NCI-H69 (cell line): ENCODE measurements at places on chromosomes 3 and 15.
A peak's percentile ranks its signal among the peaks of the same experiment; 100 is the strongest.

- DNase-seq, result no peak
These were observed 256.7 kb upstream of the KCNH8 start for GRCh38 chr3:18891641-18892040.

DNA sequence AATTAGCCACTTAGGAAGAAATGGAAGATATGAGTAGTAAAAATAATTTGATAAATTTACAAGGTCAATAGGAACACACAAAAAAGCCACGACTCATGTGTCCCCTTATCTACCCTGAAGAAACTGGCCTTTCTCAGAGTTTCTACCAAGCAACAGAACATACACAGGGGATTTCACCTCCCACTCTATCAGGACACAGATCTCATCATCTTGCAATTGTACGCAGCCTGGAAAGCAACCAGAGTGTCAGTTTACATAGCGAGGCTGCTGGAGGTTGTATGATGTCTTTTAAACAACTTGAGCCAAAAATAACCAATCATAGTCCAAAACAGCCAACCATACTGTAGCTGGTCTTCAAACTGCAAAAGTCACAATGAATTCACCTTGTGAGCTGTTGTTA, 19.7 kb upstream of the LMOD3 start:
- no peak for DNase-seq

DNA sequence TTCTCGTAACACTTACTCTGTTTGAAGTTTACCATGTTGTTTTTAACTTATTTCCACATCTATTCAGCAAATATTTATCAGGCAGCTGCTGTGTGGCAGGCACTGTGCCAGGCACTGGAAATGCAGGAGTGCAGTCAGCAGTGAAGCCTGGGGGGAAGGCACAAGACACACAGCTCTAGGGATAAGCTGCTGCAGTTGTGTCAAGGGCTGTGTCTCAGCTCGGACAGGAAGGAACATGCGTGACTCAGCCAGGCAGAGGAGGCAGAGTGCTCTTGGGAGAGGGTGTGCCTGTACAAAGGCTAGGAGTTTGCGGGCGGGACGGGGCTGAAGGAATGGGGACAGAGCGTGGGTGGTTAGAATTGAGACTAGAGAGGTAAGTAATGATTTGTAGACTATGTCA, 24.7 kb downstream of the LYSMD4 start:
- no peak for DNase-seq

DNA sequence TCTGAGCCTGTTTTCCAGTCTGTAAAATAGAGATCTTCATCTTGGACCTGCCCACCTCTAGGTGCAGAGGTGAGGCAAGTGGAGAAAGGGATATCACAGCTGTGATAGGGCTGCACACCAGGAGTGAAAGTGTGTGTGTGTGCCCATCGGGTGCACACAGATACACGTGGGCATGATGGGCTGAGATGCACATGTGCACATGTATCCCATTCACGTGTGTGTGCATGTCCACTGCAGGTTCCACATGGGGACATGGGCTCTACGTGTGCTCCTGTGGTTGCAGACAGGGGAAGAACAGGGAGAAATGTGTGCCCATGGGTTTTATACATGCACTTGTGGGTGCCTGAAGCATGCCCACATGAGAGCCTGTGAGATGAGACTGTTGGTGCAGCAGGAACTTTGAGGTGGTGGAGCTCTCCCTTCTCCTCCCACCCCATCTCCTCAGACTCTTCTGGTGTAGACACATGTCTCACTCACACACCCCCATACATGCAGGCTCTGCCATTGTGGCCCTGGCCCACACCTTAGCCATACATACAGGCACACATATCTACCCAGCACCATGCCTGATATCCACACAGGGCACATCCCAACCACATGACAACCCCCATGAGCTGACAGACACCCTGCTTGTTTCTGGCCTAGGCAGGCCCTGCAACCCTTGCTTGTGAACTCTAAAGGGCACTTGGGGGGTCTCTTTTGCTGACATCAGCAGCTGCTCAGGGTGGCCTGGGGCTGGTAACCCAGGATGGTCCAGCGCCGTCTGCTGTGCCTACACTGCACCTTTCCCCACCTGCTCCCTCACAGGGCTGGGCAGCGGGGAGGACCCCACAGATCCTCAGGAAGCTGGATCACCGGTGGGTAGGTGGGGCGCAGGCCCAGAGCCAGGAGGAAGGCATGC, 57.7 kb upstream of the TMEM115 start:
- no peak for DNase-seq

DNA sequence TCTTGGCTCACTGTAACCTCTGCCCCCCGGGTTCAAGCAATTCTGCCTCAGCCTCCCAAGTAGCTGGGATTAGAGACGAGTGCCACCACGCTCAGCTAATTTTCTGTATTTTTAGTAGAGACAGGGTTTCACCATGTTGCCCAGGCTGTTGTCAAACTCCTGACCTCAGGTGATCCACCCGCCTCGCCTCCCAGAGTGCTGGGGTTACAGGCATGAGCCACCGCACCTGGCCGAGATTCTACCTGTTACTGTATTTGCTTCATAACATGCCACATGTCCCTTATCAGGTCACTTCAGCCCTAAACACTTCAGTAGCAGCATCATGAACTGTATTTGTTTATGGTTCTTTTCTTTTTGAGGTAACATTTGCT, 7.5 kb upstream of the LCTL start:
- DNase-seq, result no peak

- DNase-seq, result no peak
These were observed 39.8 kb upstream of the MDFIC2 start for GRCh38 chr3:70352215-70352614.

DNA sequence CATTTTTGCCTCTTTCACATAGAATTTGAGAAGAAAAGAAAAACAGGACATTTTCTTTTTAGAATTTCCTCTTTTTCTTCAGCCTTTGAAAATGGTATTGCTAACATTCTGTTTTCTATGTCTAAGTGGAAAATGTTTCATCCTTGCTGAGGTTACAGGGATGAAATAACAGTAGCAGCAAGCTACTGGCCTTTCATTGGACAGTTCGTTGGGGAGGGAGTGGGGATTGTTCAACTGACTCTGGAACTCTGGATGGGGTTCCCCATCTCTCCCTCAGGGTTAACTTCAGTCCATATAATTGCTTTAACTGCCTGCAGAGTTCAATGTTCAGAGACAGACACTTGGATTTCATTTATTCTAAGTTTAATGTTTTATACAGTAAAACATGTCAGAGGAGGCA, 346.0 kb downstream of the NLGN1 start:
- peak; percentile 69 for DNase-seq

- DNase-seq, result no peak
These were observed 145.0 kb upstream of the MCTP2 start for GRCh38 chr15:94086341-94086740.

DNA sequence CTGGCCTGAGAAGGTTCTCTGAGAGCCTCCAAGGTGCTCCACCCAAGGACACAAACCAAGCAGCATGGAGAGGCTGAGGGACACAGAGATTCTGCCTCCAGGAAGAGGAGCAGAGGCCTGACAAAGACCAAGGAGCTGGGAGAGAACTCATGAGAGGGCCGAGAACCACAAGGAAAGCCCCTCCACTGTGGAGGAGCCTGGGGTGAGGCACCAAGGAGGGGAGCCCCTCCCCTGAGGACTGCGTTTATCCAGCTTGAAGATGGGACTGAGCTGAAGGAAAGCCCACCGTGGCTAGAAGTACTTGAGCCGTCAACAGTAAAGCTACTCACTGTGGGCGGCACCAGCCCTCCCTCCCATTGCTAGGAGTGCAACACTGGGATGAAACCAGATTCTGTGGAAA, 63.1 kb upstream of the MEF2A start:
- DNase-seq, result no peak

GRCh38 chr3:97665896-97666295, 98.7 kb upstream of the ARL6 start:
- no peak for DNase-seq

DNA sequence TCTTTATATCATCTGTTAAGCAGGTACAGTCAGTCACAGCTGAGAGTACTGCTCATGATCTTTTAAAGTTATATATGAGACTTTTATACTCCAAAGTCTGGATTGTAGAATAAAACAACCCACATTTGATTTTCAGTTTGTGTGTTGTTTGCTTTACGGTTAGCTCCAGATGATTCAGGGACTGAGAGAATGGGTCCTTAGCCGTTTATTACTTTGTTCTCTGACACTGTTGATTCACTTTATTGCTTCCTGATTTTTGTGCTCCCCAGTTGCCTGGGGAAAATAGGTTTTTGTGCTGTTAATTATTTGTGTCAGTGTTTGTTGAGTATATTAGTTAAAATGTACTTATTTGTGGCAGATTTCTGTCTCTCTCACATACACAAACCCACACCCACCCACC, 8.6 kb upstream of the EBLN2 start:
- peak; percentile 37 for DNase-seq

- DNase-seq, result no peak
These were observed 59.5 kb upstream of the HES1 start for GRCh38 chr3:194076475-194076874.

GRCh38 chr3:122960652-122961051, 66.9 kb downstream of the SEMA5B start:
- peak; percentile 6 for DNase-seq

GRCh38 chr3:51522273-51522962, 16.1 kb upstream of the RAD54L2 start:
- no peak for DNase-seq

- DNase-seq, result no peak
These were observed 182.0 kb downstream of the FGF12 start for GRCh38 chr3:192545333-192545732.

DNA sequence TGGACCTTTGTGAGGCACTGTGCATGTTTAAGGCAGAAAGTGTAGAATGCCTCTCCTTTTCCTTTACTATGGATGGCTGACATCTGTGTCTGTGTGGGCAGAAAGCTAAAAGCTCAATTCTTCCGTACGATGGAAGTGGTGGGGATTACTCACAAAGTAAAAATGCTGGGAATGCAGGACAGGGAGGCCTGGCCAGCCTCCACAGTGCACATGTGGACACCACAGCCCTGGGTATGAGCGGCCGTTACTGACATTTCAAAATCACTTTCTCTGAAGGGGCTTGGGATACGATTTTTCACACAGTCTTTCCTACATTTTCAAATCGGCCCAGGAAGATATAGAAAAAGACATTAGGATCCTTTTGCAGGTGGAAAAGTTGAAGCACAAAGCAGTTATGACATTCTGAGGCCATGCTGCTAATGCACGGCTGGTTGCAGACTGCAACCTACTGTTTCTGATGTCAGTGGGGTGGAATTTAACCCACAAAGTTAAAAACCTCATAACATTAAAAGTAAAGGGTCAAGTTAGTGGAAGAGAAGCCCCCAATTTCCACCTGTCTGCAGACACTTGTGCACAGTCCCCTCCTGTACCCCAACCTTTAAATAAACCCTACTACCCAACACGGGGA, 27.9 kb downstream of the EHD4 start:
- no peak for DNase-seq

GRCh38 chr15:30953731-30954378, 37.6 kb downstream of the MTMR10 start:
- no peak for DNase-seq

- no peak for DNase-seq
These were observed 147.6 kb downstream of the KBTBD8 start for GRCh38 chr3:67145738-67146137.

GRCh38 chr15:55204464-55204863, 7.7 kb upstream of the RSL24D1 start:
- no peak for DNase-seq
